ENCODE measurements at places on chromosomes 16 and 17.

DNA sequence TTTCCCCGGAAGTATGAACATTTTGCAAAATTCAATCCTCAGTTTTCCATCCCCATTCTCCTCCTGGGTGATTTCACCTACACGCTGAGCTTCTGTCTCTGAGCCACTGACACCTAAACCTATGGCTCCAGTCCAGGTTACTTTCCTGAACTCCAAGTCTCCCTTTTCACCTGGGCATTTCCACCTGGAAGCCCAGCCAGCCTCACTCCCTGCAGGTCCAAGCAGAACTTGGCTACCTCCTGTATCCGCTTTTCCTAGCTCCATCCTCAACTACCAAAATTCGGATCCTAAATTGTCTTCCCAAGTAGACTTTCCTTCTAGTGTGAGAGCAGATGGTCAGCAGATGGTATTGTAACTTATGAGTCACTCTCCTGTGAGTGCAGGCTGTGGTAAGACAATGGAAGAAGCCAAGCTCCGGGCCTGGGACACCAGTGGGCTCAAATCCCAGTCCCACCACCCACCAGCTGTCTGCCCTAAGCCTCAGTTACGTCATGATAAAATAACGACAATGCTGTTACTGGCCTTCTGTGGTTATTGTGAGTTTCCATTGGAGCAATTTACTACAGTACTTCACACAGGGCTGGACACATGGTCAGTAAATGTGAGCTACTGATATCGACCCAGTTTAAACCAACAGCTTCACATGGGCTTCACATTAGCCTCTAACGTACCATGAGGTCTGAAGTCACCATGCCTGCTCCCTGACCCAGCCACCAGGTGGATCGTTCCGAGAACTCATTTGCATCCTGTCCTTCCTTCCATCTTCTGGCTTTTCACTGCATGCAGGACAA is 33.3 kb downstream of the PECAM1 start:
- DNase-seq: peak; percentile 74

GRCh38 chr17:67689534-67690177 is 28.1 kb upstream of the NOL11 start:
- DNase-seq: peak; percentile 73

GRCh38 chr17:79261355-79262072 is 186.9 kb downstream of the ENGASE start:
- no peak for DNase-seq

DNA sequence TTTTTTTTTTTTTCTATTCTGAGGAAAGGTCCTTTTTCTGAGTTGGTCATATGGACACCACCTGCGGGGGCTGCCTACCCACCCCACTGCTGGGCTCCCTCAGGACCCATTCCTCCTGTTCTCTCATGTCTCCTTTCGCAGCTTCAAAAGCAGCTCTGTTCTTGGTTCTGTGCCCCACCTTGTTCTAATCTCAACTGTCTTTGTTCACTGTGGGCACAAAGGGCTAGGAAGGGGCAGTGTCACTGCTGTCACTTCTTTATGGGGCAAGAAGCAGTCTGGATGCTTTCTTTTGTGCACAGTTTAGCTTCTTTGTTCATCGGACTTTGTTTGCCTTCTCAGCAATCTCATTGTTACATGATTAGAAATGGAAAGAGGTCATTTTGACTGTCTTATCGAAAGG is 7.1 kb downstream of the GOSR2 start:
- DNase-seq: no peak

DNA sequence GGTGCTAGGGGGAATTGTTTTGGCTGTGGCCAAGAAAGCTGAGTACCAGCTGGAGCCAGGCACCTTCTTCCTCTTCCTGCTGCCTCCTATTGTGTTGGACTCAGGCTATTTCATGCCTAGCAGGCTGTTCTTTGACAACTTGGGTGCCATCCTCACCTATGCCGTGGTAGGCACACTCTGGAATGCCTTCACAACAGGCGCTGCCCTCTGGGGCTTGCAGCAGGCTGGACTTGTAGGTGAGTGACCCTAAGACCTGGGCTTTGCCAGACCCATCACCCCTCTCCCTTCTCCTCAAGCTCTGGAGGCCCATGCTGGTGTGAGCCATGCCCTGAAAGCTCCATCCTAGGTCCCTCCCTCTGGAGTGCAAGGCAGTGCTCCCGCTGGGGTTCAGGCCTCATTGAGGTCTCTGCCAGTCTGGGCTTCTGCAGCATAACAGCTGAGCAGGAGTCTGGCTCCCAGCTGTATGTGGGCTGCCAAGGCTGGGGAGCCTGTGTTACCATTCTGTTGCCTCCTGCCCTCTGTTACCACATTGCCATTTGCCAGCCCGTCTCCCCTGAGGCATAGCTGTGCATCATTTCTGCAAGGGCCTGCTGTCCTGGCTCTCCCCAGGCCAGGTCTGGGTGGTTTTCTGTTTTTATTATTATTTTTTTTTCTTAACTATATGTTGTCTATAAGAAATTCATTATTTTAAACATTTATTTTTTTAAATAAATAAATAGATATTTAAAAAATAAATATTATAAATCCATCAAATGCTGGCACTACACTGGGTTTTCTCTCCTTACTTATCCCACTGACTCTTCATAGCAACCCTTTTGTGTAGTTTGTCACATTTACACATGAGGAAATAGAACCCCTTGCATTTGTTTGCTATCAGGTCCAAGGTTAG is 4.1 kb downstream of the SLC9A5 start:
- DNase-seq: no peak

GRCh38 chr17:77637818-77638575 is 320.5 kb upstream of the TNRC6C start:
- peak; percentile 20 for DNase-seq

DNA sequence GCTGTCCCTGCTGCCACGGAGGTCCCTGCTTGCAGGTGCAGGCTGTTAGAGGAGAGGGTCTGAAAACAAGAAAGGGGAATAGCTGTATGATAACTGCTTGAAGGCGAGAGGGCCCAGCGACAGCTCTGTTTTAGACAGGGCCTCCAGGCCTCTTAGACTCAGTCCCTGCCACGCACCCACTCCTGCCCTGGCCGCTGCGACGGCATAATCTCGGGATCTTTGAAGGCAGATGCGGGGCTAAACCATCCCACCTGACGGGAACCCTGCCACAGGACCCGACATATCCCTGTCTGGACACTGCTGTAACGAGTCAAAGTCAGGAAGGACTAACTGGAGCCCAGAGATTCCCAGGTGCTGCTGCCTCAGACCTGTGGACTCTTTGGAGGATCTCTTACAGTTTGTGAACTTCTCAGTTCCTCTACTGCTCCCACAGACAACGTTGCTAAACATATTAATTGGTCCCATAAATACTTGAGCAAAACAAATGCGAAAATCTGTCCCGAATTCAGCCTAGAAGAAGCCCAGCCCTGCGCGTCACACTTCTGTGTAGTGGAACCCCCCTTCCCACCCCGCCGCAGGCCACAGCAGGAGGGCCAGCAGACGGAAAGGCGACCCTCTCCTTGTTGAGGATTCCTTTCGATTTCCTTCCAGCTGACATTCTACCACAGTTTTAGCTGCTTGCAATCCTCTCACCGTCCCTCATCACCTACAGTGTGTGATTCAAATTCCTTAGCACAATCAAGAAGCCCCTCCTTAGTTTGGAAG is 998 bp upstream of the TMEM11 start:
- DNase-seq: peak; percentile 52

DNA sequence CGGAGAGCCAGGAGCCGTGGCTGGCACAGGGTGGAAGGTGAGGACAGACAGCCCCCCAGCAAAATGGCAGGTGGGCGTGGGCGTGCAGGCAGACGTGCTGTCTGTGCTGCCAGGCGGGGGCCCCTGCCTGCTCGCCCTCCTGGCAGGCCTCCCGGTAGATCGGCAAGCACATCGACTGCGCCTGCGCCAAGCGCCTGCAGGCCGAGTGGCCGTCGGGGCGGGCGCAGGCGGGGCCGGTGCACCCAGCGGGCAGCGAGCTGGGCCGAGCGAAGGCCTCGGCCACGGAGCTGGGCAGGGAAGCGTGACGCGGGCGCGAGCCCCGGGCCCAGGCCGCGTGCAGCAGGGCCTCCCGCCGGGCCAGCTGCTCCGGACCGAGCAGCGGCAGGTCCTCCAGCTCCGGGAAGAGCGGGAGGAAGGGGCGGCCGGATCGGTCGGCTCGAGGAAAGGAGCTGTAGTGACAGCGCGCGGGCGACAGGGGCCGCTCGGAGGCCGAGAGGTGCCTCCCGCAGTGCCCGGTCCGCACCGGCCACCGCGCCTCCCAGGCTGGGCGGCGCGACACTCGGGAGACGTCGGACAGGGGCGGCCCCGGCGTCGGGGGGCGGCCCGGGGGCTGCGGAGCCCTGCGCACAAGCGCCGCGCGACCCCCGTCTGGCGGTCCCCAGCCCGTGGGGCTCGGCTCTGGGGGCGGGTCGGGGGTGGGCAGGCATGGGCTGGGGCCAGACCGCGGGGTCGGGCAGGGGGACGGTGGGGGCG is 16.9 kb downstream of the GRIN2C start:
- peak; percentile 84 for DNase-seq

DNA sequence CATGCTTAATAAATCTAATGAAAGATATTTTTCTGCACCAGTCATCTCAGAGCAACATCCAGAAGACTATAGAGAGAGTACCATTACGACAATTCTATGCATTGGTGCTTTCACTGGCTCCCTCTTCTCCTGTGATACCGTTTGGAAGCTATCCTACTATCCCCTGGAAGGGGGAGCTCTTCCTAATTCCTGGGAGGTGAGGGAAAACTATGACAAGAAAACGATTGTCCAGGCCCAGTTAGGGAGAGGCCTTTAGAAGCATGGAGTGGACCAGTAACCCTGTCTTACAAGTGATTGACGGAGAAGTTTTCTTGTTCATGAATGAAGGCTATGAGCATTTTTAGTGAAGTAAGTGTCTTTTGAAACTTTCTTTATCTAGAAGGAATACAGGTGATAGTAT is 150.2 kb downstream of the TANC2 start:
- DNase-seq: no peak

- peak; percentile 35 for DNase-seq
Observed at GRCh38 chr17:50063561-50064252, 7.8 kb downstream of the ITGA3 start.

GRCh38 chr16:88331989-88332920 is 50.5 kb upstream of the ZNF469 start:
- peak; percentile 100 for DNase-seq

GRCh38 chr16:57092786-57093411 is 516 bp downstream of the CPNE2 start:
- DNase-seq: peak; percentile 62

GRCh38 chr16:7420079-7420478 is 87.4 kb downstream of the RBFOX1 start:
- no peak for DNase-seq

- DNase-seq: peak; percentile 54
Observed at GRCh38 chr16:66930189-66930588, 4.0 kb downstream of the CIAO2B start.

- peak; percentile 95 for DNase-seq
Observed at GRCh38 chr17:7687072-7687907, at the start of gene TP53. TP53 (minus strand) TSS chr17:7687490; CDS start chr17:7676594, 10,896 bp downstream.

DNA sequence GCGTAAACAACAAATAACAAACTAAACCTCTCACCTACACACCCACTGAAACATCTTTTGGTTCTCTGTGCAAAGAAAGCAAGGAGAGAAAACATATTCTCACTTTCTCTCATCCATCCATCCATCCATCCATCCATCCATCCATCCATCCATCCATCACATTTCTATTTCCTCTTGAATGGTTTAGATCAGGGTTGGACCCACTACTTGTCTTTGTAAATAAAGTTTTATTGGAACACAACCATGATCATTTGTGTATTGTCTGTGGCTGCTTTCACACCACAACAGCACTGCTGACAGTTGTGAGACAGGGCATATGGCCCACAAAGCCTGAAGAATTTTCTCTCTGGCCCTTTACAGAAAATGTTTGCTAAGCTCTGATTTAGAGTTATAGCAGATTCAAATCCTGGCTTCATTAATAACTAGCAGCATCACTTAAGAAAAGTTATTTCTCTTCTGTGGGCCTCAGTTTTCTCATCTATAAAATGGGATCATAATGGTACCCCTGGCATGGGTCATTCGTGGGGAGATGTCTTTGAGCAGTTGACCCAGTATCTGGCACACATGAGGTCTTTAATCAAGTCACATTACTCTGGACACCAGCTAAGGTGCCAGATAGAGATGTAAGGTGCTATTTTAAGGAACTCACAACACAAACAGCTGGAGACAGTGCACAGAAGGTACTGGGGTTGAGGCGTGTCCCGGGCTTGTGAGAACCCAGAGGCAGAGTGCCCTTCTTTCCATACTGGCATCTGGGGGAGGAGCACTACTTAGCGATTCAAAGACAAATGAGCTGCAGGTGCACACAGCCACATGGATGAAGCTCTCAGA is 146.3 kb downstream of the CMIP start:
- DNase-seq: no peak

- DNase-seq: no peak
Observed at GRCh38 chr16:77496934-77497333, 62.1 kb upstream of the ADAMTS18 start.

GRCh38 chr16:12625068-12625467 is 178.6 kb downstream of the CPPED1 start:
- DNase-seq: no peak

GRCh38 chr16:74813109-74813641 is 38.6 kb upstream of the FA2H start:
- peak; percentile 88 for DNase-seq

- DNase-seq: peak; percentile 50
Observed at GRCh38 chr17:47844227-47844626, 3.2 kb upstream of the SCRN2 start.

DNA sequence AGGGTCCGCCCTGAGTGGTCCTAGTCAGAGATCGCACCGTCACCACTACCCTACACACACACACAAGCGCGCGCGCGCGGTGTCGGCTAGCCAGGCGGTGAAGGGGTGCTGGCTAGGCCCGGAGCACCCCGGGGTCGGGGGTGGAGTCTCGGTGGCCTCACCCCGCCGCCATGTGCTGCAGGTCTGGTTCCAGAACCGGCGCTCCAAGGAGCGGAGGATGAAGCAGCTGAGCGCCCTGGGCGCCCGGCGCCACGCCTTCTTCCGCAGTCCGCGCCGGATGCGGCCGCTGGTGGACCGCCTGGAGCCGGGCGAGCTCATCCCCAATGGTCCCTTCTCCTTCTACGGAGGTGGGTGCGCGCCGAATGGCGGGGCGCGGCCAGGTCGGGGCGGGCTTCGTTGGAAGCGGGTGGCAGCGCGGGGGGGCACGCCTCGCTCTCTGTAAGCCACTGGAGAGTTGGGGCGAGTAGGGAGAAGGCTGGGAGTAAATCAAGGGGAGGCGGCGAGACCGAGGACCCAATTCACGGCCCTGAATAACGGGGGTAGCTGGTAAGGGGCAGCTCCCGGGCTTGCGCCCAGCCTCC is 4.8 kb downstream of the LHX1 start:
- DNase-seq: peak; percentile 18

DNA sequence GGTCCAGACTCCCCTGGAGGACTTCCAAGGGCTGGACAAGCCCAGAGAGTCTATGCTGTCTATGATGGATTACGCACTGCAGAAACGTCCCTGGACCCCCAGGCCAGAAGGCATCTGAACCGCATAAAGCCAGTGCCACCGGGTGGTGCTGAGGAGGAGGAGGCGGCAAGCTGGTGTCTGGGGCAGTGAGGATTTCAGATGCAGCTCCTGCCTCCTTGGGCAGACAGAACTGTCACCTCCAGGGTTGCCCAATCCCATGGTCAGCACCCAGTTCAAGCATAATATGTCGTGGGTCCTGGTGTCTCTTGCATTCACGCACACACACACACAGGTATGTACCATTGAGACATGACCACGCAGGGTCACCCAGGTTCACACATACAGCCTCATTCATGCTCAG is 25.6 kb downstream of the RAP1GAP2 start:
- no peak for DNase-seq

- DNase-seq: peak; percentile 69
Observed at GRCh38 chr16:88730632-88731607, 24.6 kb downstream of the CTU2 start.

GRCh38 chr17:33016920-33017319 is 25.3 kb downstream of the SPACA3 start:
- no peak for DNase-seq

Data from astrocyte of the hippocampus (primary cell).